Neural progenitor cell (in vitro differentiated cells): ENCODE measurements at places on chromosomes 1 and 21. TPM values are rescaled to one million over a fixed set of nuclear protein-coding genes. Genes with fewer than 3 reads are reported as not detected.

The TP53BP2 gene
- 52.6 and 56.3 TPM in 2 replicates for total RNA-seq

The TMEM167B gene
- 18.5 and 22.1 TPM in 2 replicates for total RNA-seq

The SPRR2G gene
- not detected in 2 replicates for total RNA-seq

The PPIH gene
- total RNA-seq, result 77.9 and 126 TPM in 2 replicates

The LENEP gene
- not detected in 2 replicates for total RNA-seq

The LCE2B gene
- not detected in 2 replicates for total RNA-seq

The FAM78B gene
- total RNA-seq, result 0.43 TPM in 1 of 2 replicates, not detected in the other

The OPRD1 gene
- 0.37 and 0.77 TPM in 2 replicates for total RNA-seq

The PCP4L1 gene
- 0.46 and 0.69 TPM in 2 replicates for total RNA-seq

The KIAA1614 gene
- total RNA-seq, result 0.56 and 3.8 TPM in 2 replicates

The PDE4B gene
- 1.2 and 2.4 TPM in 2 replicates for total RNA-seq
